Fibroblast of villous mesenchyme (primary cell): ENCODE measurements at places on chromosomes 16 and 17. TPM values are rescaled to one million over a fixed set of nuclear protein-coding genes. Genes with fewer than 3 reads are reported as not detected.

The HP gene
- total RNA-seq, result not detected in 2 replicates

The C16orf92 gene
- not detected in 2 replicates for total RNA-seq

The HOXB3 gene
- total RNA-seq, result 4.3 and 7.1 TPM in 2 replicates

The CDH1 gene
- total RNA-seq, result under 0.01 TPM in 1 of 2 replicates, not detected in the other

The UTS2R gene
- total RNA-seq, result not detected in 2 replicates
